ENCODE measurements at places on chromosomes 4 and X.

DNA sequence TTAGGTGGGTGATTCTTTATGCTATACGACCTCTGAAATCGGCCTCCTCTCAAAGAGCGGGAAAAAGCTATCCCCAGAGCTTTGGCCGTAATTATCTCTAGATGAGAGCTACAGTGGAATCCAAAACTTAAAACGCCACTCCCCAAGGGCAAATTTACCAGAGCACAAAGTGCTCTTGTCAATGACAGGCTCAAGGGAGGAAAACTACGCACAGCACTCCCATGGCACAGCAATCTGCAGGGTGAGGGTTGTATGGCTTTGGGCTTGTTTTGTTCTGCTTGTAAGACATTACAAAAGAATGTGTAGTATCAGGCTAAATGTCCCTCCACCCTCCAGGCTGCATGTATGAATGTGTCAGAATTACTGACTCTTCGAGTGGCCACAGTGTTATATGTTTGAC, 44.0 kb downstream of the ARHGEF6 start:
- DNase-seq: no peak

DNA sequence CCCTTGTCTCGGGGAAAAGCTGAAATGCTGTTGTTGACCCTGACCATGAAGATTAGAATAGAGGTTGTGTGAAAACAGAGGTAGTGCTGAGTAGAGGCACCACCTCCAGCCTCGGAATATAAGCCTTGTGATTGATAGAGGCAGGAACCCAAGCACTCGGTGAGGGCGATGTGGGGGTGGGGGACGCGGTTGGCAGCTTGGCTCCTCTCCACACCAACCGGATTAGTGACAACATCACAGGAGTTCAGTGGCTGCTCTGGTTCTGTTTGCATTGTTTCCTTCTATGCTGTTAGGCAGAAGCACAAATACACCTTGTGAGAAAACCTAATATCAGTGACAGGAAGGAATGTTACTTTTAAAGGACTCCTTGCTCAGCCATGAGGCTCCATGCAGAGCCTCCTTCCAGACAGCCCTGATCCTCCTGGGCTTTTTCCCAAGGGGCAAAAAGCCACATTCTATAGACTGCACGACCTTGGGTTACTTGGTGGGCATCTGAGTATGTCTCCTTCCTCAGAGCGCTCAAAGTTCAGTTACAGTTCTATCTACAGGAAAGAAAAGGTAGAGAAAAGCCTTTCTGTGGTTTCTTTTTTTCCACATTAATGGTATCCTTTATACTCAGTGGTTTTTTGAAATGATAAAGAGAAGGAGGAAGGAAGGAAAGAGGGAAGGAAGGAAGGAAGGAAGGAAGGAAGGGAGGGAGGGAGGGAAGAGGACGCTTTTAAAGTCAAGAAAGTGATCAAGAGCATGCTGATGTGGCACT, 150.4 kb upstream of the NOCT start:
- DNase-seq: no peak

- no peak for DNase-seq
Measured at GRCh38 chrX:68824565-68825125, 4.2 kb upstream of the EFNB1 start.

- DNase-seq: no peak
Measured at GRCh38 chrX:107549504-107549903, 78.8 kb upstream of the PRPS1 start.

- DNase-seq: no peak
Measured at GRCh38 chrX:41116948-41117347, 31.7 kb downstream of the USP9X start.

GRCh38 chr4:169437299-169438047, 166.7 kb upstream of the SH3RF1 start:
- no peak for DNase-seq

DNA sequence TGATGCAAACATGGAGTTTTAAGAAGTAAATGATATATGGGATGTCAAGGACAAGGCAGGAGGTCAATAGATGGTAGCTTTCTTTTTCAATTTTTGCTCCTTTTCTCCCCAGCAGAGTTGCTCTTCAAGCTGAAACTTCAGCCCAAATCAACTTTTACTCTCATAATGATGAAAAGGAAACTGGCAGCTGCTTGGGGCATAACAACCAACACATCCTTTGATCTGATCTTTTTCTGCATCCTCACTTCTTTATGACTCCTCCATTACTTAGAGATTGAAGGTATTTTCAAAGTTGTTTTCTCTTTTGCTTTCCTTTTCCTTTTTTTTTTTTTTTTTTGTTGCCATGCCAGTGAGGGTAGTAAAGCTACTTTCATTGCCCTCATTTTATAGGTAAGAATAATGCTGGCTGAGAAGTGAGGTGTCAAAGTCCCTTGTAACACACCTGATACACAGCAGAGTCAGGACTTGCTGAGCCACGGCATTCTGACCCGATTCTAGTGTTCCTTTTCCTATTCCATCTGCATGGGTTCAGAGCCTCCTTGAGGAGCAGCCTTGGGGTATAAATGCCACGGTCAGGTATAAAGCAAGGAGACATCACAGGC, 26.9 kb downstream of the SLC2A9 start:
- no peak for DNase-seq

GRCh38 chrX:10484683-10485247, 135.6 kb downstream of the MID1 start:
- no peak for DNase-seq

- no peak for DNase-seq
Measured at GRCh38 chrX:149819371-149819770, 37.6 kb downstream of the MAGEA9 start.

- DNase-seq: no peak
Measured at GRCh38 chr4:66193487-66193886, 523.2 kb upstream of the EPHA5 start.

GRCh38 chr4:6769233-6769988, 13.1 kb upstream of the KIAA0232 start:
- no peak for DNase-seq

GRCh38 chr4:67565284-67565683, 6.8 kb downstream of the STAP1 start:
- DNase-seq: no peak

DNA sequence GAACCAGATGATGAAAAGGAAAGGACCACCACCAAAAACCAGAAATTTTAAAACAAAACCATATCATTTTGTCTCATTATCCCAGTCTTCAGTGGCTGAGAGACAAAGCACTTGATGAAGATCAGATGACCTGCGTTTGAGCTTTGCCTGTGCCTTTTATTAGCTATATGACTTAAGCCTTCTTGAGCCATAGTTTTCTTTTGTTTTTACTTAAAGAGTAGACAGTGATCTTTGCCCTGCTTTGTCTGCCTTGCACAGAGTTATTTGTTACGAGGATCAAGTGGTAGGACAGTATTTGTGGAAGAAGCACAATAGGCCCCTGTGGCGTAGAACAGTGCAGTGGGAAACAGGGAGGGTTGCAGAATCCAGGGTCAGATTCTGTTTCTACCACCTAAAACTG, 89.9 kb downstream of the SLC10A6 start:
- no peak for DNase-seq

GRCh38 chrX:136397001-136397400, 90.7 kb upstream of the BRS3 start:
- DNase-seq: no peak

- no peak for DNase-seq
Measured at GRCh38 chr4:80029364-80029763, 43.7 kb downstream of the ANTXR2 start.

GRCh38 chrX:9298221-9298620, 166.6 kb upstream of the TBL1X start:
- DNase-seq: no peak

GRCh38 chrX:42432552-42432951, 345.4 kb downstream of the PPP1R2C start:
- DNase-seq: no peak

- DNase-seq: no peak
Measured at GRCh38 chr4:56129431-56129861, 180.7 kb downstream of the CEP135 start.

DNA sequence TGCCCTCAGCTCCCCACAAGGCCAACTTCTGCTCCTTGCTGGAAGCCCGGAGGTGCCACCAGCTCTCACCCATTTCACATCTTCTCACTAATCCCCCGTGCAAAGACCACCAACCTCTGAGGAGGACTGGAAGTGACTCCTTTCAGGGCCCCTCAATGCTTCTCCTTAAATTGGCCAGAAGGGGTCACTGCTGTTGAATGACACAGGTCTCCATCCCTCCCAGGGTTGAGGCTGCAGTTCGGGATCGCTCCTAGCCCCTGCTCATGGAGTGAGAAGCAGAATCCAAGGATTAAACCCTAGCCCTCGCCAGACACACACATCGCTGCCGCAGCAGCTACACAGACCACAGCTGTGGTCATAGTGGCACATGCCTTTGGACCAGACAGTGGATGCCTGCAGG, 279.5 kb upstream of the TAPT1 start:
- DNase-seq: no peak

- DNase-seq: no peak
Measured at GRCh38 chr4:106253364-106254129, 62.5 kb downstream of the TBCK start.

DNA sequence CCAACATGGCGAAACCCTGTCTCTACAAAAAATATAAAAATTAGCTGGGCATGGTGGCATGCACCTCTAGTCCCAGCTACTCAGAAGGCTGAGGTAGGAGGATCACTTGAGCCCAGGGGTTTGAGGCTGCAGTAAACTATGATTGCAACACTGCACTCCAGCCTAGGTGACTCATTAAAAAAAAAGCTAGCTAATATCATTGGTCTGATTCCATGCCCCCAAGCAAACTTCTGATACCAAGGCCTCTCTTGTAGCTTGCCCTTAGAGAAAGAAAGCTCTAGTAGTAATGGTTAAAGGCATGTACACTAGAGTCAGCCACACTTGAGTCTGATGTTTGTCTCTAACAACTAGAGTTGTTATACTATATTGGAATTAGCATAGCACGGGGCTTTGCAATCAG, 32.6 kb upstream of the PHF8 start:
- DNase-seq: no peak

DNA sequence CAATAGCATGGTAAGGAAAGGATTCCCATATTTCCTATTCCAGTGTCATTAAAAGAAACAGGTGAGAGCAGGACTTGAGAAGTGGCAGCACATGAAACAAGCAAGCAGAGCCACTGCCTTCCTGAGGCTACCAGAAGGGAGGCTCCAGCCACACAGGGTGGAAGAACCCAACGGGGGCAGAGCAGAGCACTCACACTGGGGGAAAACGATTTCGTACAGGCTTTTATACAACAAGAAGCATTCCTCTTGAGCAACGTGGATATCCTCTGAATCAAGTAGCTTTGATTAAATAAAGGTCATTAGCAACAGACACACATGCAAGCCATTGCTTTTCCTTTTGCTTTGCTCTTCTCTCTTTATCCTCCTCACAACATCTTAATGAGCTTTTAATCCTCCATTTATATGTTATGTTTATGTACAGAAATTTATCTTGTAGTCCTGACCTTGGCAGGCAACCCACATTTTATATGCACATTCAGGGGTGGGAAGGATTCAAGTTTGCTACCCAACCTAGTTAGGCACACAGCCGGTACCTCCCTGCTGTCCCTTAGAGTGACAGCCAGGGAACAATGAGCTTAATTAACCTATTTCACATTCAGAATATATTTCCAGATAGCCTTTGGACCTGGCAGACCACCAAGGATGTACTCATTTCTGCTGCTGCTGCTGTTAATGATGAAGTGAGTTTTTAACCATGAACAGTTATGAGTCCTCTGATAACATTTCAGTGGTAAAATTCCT, 202.1 kb downstream of the ARHGAP24 start:
- no peak for DNase-seq

GRCh38 chr4:151524610-151525009, 115.6 kb downstream of the FHIP1A start:
- no peak for DNase-seq

GRCh38 chr4:3466691-3467600, 3.8 kb downstream of the DOK7 start:
- no peak for DNase-seq

GRCh38 chr4:183256756-183257385, 63.2 kb downstream of the CLDN22 start:
- no peak for DNase-seq

DNA sequence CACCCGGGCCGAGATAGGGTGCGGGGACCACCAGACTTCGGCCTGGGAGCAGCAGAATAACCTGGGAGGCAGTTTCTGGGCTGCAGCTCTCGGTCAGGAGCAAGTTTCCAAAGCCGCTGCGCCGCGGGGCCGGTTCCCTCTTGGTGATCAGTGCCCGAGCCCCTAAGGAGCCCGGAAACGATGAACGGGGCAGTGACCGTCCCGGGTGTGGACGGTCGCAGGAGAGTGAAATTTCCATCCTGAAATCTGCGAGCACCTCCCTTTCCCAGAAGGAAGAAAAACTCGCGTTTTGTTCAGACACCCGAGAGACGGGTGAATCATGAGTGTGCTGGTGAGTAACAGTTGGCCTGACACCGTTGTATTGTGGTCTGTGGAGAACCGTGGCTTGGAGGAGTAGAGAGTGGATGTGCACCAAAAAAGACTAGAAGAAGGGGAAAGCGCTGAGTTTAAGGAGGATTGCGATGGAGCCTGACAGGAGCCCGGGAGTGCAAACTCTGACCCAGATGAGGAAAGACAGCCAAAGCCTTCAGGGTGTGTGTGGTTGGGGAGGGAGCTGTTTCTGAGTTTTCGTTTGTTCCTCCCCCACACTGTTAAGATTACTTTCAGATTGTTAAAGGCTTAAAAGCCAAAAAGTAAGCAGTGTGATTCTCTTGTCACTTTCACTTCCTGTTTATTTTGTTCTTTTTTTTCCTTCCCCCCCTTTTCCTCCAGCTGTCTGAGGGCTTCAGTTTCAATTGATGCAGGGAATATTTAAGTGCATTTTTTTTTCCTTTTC, 828 bp downstream of the MCUB start:
- DNase-seq: peak; percentile 26

DNA sequence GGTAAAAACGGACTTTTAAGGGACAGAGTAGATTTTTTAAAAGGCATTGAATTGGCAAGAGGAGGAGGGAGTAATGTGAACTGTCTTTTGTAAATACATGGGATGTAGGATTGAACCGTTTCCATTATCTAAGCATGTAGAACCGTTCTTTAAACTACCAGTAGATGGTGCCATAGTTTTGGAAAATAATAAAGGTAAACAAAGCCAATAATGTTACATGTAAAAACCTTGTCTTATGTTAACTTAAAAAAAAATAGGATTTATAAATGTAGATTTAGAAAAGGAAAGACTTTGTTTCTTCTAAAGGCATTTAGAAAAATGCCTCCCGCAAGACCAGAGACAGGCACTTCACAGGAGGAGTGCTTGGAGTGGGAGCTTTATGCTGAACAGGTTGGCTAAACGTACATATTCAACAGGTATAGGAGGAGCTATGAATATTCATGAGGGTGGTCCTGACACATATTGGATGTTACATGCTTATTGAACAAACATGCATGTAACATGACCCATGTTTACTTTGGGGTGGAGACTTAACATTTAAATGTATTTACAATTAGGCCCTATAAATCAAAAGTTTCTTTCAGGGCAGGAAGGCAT, 45.5 kb upstream of the FAM241A start:
- DNase-seq: no peak
